Stimulated activated CD8-positive, alpha-beta memory T cell treated with anti-CD3 and anti-CD28 coated beads, Interleukin-15, amount 100 ng/mL, for 4 hours (primary cell): ENCODE measurements at places on chromosomes 4 and X.

GRCh38 chrX:129876771-129877305 lies 29.1 kb upstream of the UTP14A start:
- no peak for DNase-seq

DNA sequence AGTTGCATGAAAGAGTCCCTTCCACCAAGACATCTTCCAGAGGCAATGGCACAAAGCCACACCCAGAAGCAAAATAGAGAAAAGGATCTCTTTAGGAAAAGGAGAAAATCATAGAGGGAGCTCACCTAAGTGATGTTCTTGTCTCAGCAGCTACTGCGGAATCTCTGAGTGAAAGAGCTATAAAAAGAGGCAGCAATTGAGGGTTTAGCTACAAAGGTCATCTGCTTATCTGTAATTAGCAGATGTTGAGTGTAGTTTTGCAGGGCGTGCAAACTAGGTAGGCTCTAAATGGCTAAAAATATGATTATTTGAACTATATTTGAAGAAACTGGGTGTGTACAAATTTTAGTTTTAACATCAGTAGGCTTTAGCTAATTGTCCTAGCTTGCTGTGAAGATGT lies 276.0 kb downstream of the HS3ST1 start:
- no peak for DNase-seq

- DNase-seq = no peak
Observed at GRCh38 chr4:17639136-17639535, 24.7 kb downstream of the MED28 start.

GRCh38 chr4:85151786-85152185 lies 185.3 kb upstream of the WDFY3 start:
- DNase-seq = no peak

DNA sequence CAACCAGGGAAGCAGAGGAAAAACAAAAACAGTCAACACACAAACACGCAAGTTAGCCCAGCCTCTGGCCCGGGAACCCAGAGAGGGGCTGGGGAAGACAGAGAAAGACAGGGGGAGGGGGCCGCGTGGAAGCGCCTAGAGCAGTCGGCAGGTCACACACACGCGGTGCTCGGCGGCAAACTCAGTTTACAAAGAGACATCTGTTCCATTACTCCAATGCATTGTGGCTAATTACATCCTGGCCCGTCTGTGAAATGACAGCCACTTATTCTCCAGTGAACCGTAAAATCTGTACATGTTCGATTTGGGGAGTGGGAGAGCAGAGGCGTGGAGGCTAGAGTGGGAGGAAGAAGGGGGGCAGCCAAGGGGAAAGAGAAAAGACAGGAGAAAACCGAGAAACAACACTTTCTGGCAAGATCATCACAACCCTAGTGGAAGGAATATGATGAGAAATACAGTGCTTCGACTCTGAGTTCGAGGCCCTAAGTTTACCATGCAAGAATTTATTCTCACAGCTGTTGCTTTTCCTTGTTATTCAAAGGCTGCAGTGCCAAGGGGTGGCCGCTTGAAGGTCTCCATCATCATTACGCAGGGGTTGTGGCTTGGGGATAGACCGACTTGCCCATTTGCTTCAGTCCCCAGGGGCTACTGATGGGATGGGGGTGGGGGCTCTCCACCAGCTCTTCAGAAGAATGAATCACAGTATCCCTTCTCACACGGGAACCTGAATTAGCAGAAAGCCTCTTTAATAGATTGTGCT lies 167.7 kb downstream of the MGST2 start:
- no peak for DNase-seq

DNA sequence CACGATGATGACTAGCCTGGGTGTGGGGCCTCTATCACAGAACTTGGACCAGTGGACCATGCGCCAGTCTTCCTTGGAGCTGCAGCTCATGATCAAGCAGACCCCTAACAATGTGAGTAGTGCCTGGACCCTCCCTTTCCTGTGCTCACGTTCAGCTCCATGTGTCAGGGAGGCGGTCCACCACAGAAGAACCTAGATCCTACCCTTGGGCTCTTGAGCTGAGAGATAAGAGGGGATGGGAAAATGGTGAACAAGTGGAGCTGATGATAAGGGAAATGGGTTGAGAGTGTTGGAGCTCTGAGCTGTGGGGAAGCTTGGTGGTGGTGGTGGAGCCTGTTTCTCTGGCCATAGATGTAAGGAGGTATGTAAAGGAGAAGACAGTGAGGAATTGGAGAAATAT lies 13.1 kb downstream of the MED12 start:
- DNase-seq = no peak

DNA sequence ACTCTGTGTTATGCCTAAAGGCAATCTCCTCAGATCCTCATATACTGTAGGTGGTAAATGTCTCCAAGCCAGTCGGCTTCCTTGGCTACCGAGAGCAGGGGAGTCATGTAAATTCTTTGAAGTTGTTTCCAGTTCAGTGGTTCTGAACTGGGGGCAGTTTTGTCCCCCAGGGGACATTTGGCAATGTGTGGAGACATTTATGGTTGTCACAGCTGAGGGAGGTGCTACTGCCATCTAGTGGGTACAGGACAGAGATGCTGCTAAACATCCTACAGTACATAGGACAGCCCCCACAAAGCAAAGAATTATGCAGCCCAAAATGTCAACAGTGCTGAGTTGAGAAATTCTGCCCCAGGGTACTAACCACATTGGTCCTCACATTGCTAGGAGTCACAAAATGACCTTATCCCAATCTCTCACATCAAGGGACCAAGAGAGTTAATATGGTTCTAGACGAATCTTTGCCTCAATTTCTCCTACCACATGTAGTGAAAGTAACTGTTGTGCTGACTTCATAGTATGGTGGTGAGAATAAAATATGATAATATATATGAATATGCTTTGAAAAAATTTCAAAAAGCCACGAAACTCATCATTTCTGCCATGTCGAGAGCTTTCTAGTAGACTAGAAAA lies 104.4 kb upstream of the ARHGAP24 start:
- DNase-seq = no peak

- DNase-seq = no peak
Observed at GRCh38 chrX:774536-774935, 143.9 kb downstream of the SHOX start.

DNA sequence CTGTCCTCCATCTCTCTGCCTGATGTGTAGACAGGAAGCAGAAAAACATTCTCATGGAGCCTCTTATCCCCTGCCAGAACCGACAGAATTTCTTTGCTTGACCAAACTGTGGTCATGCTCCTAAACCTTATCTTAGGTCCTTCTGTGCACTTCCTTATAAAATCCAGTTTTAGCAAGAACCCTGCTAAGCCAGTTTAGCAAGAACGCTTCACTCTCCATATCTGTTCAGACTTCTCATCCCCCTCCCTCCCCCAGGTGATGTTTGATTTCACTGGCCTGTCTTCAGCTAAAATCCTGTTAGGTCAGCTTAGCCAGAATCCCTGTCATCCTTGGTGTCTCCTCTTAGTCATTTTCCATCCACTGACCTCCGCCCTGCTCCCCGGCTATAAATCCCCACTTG lies 1130.9 kb upstream of the PRKX start:
- no peak for DNase-seq
